ENCODE measurements at places on chromosomes 1 and 21. TPM values are rescaled to one million over a fixed set of nuclear protein-coding genes. Genes with fewer than 3 reads are reported as not detected.

Gene MANEAL
- 25.4 TPM for total RNA-seq

Gene CYP4A11
- total RNA-seq = not detected

Gene PAFAH2
- total RNA-seq = 8.2 TPM

Gene MNDA
- total RNA-seq = not detected

Gene NR1I3
- total RNA-seq = not detected

Gene GSTM5
- total RNA-seq = not detected

Gene ARHGEF10L
- total RNA-seq = 6.1 TPM

Gene BTBD8
- 0.70 TPM for total RNA-seq

Gene IKBKE
- total RNA-seq = 6.7 TPM

Gene SMIM11
- 20.0 TPM for total RNA-seq

Gene TTLL7
- 3.2 TPM for total RNA-seq

Gene FAM167B
- total RNA-seq = 0.45 TPM

Gene CFAP141
- total RNA-seq = not detected

Gene SPRR3
- not detected for total RNA-seq

Gene CA6
- not detected for total RNA-seq

Gene GJA8
- not detected for total RNA-seq

Gene PHACTR4
- 21.3 TPM for total RNA-seq

Gene NPPA
- not detected for total RNA-seq

Gene TMEM51
- 28.6 TPM for total RNA-seq

Gene LRIG2
- total RNA-seq = 3.5 TPM

Gene GNL2
- 51.0 TPM for total RNA-seq
